GM12878 (cell line): ENCODE measurements at places on chromosomes 12 and 14.
A peak's percentile ranks its signal among the peaks of the same experiment; 100 is the strongest.

DNA sequence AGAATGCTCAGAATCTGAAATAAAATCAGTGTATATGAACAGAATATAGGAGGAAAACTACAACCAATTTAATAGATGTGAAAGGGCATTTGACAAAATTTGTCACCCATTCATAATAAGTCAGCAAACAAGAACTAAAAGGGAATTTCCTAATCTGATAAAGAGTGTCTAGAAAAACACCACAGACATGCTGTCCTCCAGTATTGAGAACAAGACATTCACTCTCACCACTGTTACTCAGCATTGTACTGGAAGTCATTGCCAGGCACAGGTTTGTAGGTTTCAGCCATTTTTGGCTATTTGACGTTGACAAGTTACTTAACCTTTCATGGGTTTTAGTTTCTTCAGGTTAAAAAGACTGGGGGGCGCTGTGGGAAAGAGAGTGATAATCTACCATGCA lies 13.2 kb downstream of the EIF2S1 start:
- DNase-seq = peak; percentile 15

- DNase-seq = no peak
These were observed 65.7 kb downstream of the MAPKAPK5 start for GRCh38 chr12:111907740-111908139.

DNA sequence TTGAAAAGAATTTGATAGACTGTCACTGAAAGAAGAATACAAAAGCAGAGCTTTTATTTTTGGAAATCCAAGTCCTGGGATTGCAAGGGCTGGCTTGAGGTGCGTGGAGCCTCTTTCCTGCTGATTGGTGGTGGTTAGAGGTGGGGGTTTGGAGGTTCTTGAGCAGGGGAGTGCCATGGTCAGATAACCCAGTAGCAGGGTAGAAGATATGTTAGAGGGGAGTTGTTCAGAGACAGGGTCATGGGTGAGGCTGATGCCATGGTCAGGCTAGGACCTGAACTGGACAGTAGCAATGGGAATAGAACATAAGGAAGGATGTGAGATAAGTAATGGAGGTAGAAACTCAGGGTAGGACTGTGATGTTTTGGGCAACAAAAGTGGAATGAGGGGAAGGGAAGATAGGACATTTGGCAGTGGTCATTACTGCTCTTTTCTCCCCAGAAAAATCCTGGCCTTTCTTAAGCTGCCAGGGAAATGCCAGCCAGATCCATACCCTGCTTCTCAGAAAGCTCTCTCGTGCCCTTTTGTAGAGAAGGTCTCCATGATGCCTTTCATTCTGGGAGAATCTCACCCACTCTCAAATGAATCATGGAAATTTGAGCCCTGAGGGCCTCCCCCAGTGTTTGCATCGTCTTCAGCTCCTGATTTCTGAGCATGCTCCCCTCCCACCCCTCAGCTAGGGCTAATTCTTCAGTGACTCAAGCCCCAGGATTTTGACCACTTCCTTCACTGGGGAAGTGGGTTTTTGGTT lies 9.5 kb downstream of the EMP1 start:
- DNase-seq = no peak

GRCh38 chr12:32567296-32567674 lies 111.8 kb upstream of the DNM1L start:
- DNase-seq = no peak

DNA sequence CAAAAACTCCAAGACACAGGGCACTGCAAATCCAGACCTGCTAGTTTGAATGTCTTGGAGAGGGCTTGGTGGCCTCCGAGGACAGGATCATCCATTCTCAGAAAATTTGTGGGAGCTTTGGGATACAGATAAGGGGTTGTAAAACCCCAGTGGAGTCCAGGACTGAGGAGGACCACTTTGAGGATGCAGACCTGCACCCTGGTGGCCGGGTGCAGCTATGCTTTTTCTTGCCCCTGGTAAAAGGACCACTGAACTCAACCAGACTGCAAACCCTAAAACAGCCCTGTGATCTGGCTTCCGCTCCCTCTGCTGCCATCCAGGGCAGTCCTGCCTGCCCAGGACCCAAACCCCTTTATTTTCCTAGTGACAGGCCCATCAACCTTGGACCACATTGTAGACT lies 169.5 kb upstream of the DAAM1 start:
- DNase-seq = no peak

GRCh38 chr14:33123281-33123680 lies 184.6 kb downstream of the NPAS3 start:
- DNase-seq = no peak

DNA sequence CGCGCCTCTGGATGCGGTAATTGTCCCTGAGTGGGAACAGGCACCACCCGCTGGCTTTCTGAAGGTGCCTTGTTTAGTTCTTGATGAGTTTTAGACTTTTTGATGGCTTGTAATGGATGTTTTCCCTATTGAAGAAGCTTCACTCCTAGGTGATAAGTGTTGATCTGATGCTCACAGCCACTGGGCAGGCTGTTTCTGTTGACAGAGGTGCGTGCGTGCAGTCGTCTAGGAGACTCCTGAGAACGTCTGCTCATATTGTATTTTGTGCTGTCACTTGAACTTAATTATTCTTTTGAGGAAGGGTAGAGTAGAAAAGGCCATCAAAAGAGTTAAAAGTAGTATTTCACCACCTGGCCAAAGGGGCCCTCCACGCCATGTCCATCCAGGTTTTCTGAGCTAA lies 70.5 kb downstream of the EP400 start:
- no peak for DNase-seq

DNA sequence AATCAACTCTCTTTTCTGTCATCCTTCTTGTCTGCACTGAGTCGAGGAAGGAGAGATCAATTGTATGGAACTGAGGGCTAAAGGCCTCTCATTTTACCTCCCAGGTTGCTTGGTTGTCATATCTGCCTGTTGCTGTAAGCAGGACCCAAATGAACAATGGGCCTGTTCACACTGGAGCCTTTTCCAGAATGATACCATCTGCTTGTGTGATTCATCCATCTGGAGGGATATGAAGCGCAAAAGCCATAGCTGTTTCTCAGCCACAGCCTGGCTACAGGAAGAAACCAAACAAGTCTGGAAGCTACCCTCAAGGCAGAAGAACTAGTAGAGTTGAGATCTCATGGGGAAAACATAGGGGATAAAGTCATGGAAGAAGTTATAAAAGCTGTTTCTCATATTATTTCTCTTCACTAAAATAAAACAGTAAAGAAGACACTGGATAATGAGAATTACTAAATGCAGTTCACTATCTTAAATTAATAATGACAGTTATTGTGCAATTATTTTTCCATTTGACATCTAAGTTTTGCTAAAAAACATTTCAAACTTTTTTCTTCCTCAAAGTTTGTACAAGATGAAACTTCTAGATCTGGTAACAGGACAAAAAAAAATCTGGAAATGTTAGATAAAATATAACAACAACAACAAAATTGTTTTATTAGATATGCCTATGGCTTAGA lies 106.3 kb downstream of the SPTSSA start:
- no peak for DNase-seq

- DNase-seq = no peak
These were observed 36.9 kb downstream of the PLEKHA5 start for GRCh38 chr12:19166387-19166786.

- no peak for DNase-seq
These were observed 17.7 kb upstream of the ASCL1 start for GRCh38 chr12:102939670-102940222.

GRCh38 chr12:48601013-48601756 lies 31.3 kb upstream of the LALBA start:
- DNase-seq = peak; percentile 45

DNA sequence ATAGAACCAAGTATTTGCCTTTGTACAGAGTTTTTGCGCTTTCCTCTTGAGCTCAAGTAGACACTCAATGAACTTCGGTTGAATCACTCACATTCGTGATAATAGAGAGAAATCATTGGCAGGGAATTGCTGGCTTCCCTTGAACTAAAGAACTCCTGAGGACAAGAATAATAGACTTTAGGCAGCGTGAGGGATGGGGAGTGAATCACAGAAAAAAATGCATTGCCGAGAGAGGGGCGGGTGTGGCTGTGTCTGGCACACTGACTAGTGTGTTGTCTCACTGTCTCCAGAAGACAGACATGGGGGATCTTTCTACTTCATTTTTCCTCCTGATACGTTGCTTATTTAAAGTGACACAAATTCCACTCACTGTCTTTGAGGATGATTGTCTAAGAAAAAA lies 805.2 kb downstream of the BCL11B start:
- no peak for DNase-seq

- no peak for DNase-seq
These were observed 165.4 kb upstream of the CPNE8 start for GRCh38 chr12:39070775-39071174.

DNA sequence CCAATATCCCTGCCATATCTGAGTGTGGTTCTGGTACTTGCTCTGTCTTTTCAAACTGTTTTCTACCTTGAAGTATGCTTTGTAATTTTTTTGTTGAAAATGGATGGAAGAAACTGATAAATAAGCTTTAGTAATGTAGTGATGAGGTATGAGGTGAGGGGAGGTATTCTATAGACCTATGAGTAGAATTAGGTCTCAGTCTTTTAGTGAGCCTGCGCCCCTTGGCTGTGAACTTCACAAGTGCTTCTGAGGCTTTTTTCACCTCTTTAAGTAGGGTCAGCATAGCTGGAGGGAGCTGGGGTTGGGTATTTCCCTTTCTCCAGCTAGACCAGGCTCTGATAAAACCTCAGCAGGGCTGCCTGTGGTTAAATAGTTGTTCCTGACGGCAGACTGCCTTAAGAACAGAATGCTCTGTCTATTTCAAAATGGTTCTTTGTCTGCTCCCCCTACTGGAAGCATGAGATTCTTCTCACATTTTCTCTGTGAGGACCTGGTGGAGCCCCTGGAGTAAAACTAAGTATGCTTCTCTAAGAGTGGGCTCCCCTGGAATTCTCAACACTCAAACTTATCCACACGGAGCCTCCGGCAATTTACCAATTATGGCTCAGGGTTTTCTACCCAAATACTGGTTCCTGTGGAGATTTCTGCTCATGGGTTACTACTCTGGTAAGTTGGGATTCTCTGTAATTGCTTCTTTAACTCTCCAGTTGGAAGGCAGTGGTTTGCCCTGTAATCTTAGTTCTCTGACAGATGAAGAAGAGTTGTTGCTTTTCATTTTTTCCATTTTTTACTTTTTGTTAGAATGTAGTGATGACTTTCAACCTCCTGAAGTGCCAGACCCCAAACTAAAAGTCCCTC lies 13.1 kb downstream of the KRT5 start:
- no peak for DNase-seq

GRCh38 chr14:71737760-71738159 lies 194.5 kb upstream of the RGS6 start:
- DNase-seq = no peak

DNA sequence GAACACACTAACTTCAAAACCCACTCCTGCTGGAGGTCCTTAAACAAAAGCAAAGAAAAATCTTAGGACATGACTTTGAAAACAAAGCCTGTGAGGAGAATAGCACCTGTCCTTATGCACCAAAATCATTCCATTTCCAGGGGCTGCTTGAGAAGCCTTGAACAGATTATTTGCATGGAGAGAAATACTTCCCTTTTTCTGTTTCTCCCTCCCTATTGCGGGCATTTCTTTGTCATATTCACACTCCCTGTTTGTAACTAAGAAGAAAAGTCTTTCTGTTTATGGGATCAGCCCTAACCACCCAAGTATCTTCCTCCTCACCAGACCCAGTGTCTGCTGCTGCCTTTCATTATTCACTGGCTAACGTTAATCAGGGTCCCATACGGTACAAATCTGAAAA lies 218.8 kb downstream of the DPF3 start:
- DNase-seq = no peak

DNA sequence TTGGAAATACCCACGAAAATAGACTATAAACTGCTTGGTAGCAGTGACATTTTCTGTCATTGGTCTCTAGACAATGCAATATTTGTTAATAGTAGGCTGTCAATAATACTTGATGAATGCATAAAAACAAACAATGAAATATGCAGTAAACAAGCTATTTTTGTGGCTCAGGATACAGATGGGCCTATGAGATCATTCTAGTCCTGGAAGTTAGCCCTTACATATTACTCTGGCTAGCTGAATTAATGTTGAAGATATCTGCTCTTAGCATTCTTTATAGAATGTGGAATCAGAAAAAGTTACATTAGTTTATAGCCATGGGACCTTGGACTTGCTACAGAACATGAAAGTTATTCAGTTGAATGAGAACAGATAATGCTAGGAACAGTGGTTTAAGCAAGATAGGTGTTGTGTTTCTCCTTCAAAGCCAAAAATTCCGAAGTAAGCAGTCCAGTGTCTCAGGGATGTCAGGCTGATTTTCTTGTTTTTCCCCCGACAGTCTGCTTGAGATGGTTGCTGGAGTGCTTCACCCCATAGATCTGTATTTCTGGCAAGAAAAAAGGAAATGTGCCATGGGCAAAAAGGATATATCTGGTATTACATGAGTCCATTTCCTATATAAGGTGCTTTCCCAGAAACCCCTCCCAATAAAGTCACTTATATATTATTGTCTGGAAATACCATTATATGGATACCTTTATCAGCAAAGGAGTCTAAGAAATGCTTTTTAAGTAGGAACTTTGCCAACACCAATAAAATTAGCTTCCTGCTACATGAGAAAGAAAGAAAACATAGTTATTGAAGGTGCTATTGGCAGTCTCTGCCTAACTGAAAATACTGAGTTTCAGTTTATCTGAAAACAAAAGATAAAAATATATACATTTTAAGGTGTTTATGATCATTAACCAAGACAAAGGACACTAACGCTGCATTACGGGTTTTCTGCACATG lies 619.4 kb upstream of the ATP2B1 start:
- no peak for DNase-seq

DNA sequence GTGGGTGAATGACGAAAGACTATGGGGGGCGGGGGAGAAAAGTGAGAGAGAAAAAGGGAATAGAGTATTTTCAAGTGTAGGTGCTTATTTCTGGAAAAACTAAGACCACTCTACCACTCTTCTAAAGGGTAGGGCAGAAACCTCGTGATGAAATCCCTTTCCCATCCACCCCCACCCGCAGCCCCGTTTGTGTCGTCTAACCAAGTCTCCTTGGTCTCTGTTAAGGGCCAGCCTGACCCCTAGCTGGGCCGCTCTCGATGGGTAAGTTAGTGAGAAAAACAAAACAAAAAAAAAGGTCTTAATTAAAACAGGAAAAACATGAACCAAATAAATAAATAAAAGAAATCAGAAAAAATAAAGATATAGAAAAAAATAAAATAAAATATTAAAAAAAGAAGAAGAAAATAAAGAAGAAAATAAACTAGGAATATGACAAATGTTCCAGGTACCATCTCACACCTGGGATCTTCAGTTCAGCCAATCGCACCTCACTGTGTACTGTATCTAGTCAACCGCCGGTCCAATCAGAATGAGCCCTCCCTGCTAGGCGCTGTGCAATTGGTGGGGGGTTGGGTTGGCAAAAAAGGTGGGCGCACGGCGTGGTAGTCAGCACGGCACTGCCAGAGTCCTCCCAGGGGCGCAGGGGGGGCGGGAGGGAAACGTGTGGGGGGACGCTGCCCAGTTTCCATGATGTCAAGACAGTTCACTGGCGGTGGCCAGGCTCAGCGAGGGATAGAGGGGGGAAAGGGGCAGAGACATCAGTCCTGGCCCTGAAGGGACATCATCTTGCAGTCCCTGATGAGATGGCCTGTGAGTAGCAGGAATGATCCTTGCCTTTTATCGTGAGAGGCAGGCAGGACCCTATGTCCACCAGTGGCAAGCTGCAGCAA lies 9.8 kb upstream of the CDH24 start:
- DNase-seq = no peak
